ENCODE measurements at places on chromosomes 5 and 9.

DNA sequence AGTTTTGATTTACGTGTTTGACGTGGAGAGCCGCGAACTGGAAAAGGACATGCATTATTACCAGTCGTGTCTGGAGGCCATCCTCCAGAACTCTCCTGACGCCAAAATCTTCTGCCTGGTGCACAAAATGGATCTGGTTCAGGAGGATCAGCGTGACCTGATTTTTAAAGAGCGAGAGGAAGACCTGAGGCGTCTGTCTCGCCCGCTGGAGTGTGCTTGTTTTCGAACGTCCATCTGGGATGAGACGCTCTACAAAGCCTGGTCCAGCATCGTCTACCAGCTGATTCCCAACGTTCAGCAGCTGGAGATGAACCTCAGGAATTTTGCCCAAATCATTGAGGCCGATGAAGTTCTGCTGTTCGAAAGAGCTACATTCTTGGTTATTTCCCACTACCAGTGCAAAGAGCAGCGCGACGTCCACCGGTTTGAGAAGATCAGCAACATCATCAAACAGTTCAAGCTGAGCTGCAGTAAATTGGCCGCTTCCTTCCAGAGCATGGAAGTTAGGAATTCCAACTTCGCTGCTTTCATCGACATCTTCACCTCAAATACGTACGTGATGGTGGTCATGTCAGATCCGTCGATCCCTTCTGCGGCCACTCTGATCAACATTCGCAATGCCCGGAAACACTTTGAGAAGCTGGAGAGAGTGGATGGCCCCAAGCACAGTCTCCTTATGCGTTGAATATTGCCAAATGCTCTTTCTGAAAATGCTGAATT is 850 bp downstream of the RRAGA start:
- peak; percentile 71 for DNase-seq

DNA sequence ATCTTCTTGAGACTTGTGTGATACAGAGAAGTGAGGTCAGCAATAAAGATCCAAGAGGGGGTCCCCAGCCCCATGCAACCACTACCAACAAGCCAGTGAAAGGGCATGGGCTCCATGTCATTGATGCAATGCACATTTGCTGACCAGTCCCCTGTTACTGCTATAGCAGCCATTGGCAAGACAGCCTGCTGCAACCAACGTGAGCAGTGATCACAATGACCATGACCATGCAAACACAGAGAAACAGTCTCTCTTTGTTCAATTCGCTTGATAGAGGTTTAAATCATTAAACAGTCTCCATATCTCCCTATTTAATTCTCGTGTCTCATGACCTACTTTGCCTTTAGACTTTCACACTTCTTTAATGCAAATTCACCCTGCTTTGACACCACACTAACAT is 30.0 kb upstream of the FOXB2 start:
- no peak for DNase-seq

DNA sequence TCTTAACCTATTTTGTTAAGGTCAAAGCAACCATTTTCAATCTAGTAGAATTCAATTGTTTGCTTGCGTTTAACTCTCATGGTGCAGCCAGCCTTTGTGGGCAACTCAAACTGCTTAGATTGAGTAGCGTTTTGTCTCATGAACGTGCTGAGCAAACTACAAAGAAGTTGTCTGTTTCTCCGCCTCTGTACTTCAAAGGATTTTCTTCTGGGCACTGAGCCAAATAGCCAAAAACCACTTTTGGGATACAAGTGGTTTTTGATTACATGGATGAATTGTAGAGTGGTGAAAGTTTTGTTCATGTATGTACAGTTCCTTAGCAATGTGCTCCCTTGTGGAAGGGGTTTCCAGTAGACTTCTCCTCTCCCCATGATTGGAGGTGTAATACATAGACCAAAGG is 122.9 kb downstream of the CFAP90 start:
- DNase-seq: no peak

DNA sequence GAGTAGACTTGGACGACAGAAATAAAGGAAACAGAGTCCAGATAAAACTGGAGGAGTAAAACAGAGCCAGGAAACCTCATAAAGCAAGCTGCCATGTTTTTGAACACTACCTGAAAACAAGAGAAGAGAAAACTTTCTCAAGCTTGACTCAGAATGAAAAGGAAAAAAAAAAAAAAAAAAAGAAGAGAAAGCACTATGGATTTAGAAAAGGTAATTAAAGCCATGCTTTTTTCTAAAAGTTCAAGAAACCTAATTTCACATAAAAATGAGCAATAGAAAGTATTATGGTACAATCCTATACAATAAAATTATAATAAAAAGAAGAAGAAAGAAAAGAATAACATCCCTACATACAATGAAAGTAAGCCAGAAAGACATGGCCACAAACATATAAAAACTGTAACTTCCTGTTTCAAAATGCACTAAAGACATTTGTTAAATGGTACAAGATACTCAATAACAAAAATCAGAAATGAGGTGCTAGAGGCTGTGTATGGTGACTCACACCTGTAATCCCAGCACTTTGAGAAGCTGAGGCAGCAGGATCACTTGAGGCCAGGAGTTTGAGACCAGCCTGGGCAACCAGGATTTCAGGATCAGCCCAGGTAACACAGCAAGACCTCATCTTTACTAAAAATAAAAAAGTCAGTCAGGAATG is 129.5 kb downstream of the SIL1 start:
- DNase-seq: no peak

DNA sequence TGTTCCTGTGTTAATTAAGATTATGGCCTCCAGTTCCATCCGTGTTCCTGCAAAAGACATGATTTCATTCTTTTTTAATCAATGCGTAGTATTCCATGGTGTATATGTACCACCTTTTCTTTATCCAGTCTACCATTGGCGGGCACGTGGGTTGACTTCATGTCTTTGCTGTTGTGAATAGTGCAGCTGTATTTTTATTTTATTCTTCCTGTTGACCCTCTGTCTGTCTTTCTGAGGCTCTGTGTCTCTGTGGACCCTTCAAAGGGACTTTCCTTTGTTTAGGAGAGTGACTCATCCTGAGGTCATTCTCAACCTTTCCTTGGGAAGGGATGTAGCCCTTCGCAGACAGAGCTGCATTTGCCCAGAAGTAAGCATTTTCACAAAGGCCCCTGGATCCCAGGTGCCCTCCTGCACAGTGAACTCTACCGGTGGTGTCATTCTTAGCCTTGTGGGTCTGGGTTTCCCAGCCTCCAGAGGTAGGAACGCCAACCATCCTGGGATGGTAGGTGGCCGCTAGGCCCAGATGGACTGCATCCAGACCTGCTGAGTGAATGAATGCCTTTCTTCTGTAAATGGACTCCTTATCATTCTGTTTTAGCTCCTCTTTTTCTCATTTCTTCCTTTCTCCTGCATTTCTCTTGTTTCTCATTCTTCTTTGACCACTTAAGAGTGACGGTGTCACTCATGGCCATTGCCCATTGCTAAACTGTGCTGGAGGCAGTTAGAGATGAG is 22.4 kb downstream of the TRIO start:
- no peak for DNase-seq

Data from left forelimb (tissue), 1 donor.